ENCODE measurements at places on chromosomes 3 and 15.

DNA sequence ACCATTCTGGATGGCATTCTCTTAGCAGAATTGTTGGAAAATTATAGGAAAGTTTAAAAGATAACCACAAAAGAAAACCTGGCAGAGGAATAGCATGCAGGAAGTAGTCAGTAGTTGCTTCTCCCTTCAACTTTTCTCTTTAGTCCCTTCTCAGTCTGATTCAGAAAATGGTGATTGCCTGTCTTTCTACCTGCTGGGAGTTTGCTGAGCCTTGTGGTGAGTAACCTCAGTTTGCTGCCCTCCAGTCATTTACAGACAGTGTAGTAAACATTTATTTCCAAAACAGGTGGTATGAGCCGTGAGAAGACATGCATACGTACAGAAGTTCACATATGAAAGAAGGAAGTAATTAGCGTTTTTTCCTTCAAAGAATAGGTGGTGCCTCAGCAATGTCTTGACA lies 224.7 kb upstream of the POU1F1 start:
- no peak for DNase-seq

- DNase-seq = no peak
These were observed 107.4 kb upstream of the IL12A start for GRCh38 chr3:159881208-159881607.

DNA sequence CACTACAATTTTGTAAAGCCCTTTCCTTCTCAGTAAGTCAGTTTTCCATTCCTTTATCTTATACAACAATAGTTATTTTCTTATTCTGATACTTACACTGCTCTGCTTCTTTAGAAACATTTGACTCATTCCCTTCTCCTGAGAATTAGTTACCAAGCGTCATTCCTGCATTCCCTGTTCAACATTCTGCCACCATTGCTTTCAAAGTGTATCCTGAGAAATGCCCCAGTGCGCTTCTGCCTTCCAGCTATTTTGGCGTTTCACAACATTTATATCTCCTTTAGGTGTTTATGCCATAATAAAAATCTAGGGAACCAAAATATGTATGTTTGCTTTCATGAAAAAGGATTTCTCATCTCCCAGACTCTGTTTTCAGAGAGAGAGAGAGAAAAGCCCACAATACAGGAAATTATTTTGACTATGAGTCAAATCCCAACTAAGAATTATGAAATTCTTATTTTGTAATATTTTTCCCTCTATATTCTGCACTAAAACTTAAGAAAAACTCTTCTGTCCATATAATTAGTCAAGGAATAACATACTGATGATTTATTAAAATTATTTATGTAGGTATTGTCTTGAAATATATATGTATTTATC lies 118.2 kb upstream of the RAP2B start:
- DNase-seq = no peak

- DNase-seq = no peak
These were observed 98.8 kb downstream of the XXYLT1 start for GRCh38 chr3:195172039-195172684.

- DNase-seq = no peak
These were observed 2.9 kb downstream of the TNFSF10 start for GRCh38 chr3:172520301-172520831.

DNA sequence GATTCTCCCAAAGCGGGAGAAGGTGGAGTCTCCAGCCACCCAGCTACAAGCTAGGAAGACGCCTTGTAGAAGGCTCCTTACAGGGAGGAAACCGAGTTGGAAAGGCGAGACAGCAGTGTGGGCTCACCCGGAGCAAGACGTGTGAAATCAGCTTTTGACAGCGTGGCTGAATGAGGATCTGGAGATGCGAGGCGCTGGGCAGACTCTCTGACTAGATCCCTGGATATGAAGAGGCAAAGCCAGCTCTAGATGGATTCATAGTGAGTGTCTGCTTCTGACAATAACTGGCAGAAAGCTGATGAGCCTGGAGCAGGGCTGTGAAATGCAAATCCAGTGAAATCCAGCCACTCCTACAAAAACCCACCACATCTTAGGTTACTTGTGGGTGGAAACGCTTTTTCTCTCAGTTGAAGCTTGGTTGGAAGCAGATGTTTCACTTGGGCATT lies 41.0 kb downstream of the GOLGA6A start:
- no peak for DNase-seq

DNA sequence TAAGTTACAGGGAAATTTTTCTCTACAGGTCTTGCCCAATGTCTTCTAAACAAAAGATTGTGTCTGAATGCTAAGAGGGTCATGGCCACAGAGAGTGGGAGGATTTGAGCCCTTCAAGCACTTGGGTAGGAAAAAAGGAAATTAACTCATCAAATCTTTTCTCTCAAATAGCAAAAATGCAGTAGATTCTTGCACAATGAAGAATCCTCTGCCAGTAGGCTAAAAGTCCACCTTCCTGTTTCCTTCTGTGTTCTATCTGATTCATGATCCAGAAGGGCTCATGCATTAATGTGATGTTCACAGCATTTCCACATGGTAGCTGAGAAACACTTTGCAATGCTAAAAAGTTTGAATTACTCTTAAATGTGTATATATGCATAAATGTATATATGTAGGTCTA lies 177.1 kb downstream of the CD47 start:
- no peak for DNase-seq

GRCh38 chr3:179181993-179182551 lies 33.9 kb downstream of the PIK3CA start:
- no peak for DNase-seq

GRCh38 chr3:39128951-39129350 lies 21.5 kb downstream of the TTC21A start:
- DNase-seq = no peak

DNA sequence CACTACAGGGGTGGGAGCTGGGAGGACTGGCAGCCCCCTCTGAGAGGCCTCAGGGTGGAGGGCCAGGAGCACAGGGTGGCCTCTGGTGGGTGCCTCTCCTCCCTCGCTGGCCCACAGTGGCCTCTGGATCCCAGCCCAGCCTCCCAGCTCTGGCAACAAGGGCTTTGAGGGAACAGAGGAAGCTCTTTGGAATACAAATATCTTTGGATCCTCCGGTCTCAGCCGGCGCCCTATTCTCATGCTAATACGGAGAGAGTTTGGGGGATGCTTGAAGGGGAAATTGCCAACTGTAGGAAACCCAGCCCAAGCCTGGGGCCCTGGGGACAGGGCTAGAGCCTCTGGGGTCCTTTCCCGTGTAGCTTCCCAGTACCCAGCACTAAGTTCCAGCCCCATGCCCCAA lies 33.4 kb upstream of the INSYN1 start:
- DNase-seq = no peak

DNA sequence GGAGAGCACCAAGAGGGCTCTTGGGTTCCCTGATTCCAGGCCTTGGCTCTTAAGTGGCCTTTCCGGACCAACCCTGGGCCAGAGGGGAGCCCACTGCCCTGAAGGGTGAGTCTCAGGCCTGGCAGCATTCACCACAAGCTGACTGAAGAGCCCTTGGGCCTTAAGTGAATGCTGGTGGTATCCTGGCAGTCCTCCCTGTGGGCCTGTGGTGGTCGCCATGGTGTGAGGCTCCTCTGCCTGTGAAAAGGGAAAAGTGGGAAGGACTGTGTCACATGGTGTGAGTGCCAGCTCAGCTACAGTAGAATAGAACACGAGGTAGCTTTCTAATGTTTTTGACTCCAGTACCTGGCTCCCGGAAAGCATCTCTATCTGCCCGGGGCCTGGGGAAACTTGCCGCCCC lies 15.3 kb downstream of the CHDH start:
- peak; percentile 43 for DNase-seq

DNA sequence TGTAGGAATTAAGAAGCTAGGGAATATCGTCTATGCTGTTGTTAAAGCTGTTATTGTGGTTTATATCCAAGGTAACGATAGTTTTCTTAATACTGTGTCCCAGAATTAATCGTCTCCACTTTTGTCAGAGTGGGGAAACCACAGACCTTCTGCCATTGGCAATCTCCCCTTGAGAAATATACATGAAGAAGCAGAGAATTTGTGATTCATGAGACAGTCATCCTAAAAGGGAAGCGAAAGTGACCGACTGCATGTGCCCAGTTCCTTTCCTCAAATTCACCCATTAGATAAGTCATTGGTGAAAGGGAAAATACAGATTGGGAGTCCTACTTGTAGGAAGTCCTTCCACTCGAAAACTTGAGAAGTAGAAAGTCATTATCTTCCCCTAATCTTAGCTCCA lies 26.6 kb downstream of the DIPK2A start:
- DNase-seq = no peak

DNA sequence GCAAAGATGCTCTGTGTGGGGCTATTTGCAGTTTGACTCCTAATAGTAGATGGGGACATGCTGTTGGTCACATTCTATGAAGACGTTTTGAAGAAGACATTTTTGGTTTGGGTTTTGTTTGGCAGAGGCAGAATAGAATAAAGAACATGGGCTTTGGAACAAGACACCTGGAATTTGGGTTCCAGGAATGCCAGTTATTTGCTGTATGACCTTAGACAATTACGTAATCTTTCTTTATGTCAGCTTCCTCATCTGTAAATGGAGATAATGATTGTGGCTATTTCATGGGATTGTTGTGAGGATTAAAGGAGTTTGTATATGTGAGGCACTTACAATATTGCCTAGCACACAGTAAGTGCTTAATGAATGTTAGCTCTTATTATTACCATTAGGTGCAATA lies 91.6 kb downstream of the MESD start:
- DNase-seq = no peak

- no peak for DNase-seq
These were observed 155.1 kb downstream of the MAGI1 start for GRCh38 chr3:65883613-65884012.

DNA sequence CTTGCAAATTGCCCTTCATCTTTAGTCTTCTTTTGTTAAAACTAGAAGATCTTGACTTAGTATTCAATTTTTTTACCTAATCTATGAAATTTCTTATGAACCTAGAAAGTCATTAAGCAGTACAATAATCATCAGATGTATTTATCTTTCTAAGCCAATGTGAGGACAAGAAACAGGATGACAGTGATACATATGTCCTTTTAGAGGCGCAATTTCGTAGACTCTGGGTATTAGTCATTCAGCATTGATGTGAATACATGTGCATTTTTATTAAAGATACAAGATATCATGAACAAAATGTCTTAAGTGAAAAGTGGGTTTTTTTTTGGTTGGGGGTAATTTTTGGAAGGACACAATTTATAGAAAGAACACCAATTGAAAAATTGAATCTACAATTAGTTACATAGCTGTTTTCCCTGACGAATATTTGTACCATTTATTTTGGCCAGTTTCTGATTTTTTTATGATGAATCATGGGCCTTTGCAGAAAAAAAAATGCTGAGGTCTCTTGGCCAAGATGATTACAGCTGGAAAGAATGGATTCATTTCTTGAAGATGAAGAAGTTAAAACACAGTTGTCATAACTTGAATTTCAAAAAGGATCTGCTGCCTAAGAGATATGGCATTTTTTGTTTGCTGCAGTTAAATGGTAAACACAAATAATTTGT lies 48.9 kb upstream of the AGTR1 start:
- no peak for DNase-seq

- DNase-seq = no peak
These were observed 98.0 kb upstream of the BOC start for GRCh38 chr3:113113361-113113760.

GRCh38 chr3:167711439-167711838 lies 23.3 kb downstream of the PDCD10 start:
- DNase-seq = no peak

DNA sequence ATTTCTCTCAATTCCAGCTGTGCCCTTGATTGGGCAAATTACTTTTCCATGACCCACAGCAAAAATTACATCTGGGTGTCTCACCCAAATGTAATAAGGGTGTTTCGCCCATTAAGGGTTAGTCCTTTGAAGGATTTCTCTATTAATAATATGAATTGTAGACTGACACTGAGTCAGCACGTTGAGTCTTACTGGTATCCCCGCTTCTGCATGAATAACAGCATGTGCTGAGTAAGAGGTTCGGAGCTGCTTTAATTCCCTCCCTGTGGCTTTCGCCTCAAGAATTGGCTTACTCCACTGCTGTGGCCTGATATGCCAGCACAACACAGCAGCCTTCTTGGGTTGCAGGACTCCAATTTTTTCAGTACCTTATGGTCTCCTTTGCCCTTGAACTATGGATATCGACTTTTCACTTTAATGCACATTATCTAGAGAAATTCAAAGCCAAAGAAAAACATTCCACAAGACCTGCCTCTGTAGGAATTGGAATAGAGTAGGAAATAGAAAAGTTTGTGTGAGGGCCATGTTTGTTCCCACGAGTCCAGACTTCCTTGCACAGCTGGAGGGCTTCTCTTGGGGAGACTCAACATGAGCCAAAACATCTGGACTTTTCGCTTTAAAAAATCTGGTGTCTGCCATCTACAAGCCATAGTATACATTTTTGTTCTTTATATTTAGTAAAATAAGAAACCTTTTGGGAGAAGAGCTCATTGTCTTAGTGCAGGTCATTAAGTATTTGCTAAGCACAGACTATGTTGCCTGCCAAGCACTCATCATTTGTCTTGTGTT lies 20.7 kb upstream of the ERC2 start:
- DNase-seq = no peak

DNA sequence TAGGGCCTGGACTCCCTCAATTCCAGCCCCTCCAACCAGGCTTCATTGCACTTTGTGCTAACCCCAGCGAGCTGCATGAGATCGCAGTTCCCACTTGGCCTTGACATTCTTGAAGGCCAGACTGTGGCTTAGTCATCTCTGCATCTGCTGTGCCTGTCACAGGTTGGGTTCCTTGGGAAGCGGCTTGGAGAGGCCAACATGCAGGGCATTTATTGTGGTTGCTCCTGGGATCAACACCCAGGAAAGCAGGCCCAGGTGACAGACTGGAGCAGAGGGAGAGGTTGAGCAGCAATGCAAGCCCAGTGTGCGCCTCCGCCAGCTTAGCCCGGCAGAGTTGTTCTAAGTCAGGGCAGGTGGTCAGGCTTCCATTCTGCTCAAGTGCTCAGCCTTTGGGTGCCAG lies 10.5 kb downstream of the ABCF3 start:
- DNase-seq = no peak

DNA sequence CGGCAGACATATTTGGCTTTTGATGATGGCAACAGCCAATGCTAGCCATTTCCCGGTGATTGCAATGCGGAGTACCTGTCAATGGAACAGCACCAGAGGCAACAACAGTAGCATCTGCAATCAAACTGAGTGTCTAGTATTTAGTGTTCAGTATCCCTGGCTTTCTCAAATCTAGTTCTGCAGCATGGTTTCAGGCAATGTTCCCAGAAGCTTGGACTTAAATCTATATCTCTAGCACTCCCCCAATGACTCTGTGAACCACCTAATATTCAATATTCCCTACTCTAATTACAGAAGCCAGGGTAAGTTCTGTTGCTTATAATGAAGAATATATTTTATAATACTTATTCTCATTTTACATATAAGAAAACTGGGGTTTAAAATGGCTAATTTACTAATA lies 48.2 kb downstream of the TBL1XR1 start:
- DNase-seq = no peak

GRCh38 chr3:153029350-153029749 lies 132.7 kb upstream of the RAP2B start:
- no peak for DNase-seq

- DNase-seq = no peak
These were observed 13.1 kb downstream of the HDAC11 start for GRCh38 chr3:13492976-13493866.

- DNase-seq = no peak
These were observed 13.9 kb downstream of the ICE2 start for GRCh38 chr15:60464836-60465630.

- DNase-seq = no peak
These were observed 113.0 kb upstream of the PFN2 start for GRCh38 chr3:150083655-150084042.

Data from coronary artery (tissue), 2 donors.